Prostate gland (tissue), 2 donors: ENCODE measurements at places on chromosomes 3 and 15.

DNA sequence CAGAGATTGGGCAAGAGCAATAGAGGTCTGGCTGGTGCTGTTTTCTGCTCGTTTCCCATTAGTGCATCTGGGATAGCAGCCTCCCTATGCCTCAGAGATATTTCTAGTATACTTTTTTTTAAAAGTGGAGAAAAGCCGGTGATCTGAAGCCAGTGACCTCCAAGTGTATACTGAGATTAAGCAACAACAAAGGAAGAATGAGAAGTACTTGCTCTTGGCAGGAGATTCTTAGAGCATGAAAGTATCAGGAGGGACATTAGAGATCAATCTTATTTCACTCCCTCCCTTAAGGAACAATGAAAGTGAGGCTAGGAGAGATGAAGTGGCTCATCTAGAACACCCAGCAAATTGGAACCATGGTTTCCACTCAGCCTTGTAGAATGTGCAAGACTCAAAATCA is 423.3 kb downstream of the SOX2 start:
- no peak for DNase-seq

DNA sequence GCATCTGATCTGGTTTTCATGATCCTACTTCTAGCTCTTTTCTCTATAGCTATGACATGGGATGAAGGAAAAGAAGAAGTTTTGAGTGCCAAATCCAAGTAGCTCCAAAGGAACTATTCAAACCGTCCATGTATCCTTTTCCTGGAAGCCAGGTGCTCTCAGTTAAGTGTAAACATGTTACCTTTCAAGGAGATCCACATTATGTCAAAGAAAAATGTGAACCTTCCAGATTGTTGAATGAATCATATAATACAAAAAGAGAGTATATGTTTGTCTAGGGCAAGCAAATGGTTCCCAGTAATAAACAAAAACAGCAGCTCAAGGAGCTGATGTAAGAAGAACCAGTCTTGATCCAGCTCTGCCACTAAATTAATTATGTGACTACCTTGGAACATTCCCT is 534.9 kb downstream of the MAGI1 start:
- DNase-seq, result no peak

GRCh38 chr3:177037241-177037640 is 160.0 kb downstream of the TBL1XR1 start:
- DNase-seq, result no peak

- no peak for DNase-seq
Measured at GRCh38 chr15:28783466-28783865, 65.0 kb downstream of the GOLGA6L7 start.

GRCh38 chr3:166688665-166689064 is 691.4 kb downstream of the ZBBX start:
- no peak for DNase-seq

DNA sequence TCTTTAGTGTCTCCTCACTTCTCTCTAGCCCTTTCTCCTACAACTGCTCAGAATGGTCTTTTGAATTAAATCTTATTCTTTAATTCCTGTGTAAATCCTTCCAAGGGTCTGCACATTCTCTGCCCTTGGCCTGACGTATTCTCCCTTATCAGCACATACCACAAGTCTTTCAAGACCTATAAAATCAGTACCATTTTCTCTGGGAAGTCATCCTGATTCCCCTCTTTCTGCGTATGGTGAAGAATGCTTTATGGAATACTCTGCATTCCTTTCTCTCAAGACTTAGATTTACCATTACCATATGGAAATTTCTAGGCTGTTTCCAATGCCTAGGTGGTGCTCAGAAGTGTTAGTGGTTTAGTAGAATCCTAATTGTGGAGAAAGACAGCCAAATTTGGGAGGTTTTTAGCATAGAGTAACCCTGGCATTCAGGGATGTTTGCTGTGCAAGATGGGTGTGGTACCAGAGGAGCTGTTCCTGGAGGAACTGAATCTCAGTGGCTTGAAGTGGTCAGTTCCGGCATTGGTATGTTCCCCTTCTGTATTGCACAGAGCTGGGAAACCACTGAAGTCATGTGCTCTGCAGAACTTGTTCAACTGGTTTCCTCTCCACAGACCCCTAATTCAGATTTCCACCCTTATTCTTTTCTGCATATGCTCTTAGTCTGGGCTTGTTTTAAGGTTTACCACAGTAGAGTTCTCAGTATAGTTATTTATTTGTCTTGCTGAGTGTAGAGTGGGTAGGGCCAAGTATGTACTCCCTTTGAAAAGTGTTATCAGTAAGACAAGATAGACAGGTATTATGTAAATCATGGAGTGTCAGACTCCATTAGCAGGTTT is 24.5 kb downstream of the IQGAP1 start:
- DNase-seq, result peak; percentile 76

DNA sequence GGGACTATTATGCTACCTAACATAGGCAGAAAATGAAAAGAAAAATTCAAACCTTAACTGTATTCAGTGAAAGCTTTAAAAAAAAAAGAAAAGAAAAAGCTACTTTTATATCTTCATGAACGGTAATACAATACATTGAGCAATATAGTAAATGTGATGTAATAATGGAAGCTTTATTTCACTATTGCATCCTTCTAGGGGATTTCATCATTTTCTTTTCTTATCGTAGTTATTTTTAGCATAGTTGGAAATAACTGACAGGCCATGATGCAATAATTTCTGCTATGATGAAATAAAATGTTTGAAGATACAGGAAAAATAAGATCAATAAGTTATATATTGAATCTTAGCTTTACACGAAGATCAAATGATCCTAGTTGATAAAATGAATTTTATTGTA is 40.3 kb upstream of the ZCWPW2 start:
- DNase-seq, result no peak

DNA sequence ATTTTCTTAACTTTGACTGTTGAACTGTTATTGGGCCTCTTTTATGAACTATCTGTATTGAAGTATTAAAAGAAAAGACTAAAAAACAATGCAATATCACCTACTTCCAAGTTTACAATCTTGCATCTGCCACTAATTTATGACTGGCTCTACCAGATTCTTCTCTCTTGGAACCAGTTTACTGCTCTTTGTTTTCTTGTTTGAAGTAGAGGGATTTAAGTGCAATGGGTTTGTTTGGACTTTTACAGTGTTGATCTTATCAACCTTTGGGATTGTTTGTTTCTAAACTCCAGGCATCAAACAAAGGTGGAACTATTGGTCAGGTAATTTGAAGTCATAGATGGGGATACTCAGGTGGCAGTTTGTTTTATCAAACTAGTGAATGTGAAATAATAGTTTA is 43.0 kb upstream of the MEIS2 start:
- no peak for DNase-seq

- DNase-seq, result peak; percentile 79
Measured at GRCh38 chr3:72820415-72820814, 27.8 kb downstream of the SHQ1 start.

DNA sequence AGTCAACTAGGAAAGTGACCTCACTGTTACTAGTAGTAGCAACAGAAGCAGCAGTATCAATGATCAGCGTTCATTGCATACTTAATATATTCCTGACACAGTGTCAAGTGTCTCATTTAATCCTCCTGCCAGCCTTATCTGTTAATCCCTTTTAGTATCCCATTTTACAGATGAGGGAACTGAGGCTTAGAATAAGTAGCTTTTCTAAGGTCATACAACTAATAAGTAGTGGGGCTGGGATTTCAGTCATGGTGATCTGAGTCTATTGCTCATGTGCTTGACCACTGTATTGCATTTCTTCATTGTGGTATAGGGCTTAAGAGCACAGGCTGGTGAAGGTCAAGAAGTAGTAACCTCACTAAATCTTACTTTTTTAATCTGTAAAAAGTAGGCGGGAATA is 233.6 kb downstream of the PTPRG start:
- DNase-seq, result no peak

DNA sequence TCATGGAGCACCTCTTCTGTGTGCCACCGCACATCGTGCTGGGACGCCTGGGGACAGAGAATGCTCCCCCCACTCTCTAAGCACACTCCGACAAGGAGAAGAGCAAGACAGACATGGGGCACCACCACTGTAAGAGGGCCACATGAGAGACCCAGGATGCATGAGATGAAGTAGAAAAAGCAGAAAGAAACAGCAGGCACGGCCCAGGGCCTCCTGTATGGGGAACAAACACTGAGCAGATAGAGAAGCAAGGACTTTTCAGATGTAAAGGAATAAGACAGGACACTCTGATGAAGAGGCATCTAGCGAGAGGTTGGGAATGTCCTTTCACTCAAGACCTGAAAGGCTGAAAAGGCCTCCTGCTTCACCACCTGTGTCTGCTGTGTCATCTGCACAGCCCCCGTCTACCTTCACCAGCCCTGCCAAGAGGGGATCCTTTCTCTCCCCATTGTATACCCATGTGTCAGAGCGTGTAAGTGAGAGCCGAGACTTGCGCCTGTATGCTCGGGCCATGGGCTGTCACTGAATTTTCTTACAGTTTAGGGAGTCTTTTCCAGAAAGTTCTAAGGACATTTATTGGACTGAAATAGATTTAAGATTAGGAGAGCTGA is 125.6 kb downstream of the LRRK1 start:
- no peak for DNase-seq

GRCh38 chr3:110494093-110494490 is 577.5 kb upstream of the NECTIN3 start:
- DNase-seq, result no peak

- DNase-seq, result no peak
Measured at GRCh38 chr3:194225988-194226663, 90.2 kb downstream of the HES1 start.

DNA sequence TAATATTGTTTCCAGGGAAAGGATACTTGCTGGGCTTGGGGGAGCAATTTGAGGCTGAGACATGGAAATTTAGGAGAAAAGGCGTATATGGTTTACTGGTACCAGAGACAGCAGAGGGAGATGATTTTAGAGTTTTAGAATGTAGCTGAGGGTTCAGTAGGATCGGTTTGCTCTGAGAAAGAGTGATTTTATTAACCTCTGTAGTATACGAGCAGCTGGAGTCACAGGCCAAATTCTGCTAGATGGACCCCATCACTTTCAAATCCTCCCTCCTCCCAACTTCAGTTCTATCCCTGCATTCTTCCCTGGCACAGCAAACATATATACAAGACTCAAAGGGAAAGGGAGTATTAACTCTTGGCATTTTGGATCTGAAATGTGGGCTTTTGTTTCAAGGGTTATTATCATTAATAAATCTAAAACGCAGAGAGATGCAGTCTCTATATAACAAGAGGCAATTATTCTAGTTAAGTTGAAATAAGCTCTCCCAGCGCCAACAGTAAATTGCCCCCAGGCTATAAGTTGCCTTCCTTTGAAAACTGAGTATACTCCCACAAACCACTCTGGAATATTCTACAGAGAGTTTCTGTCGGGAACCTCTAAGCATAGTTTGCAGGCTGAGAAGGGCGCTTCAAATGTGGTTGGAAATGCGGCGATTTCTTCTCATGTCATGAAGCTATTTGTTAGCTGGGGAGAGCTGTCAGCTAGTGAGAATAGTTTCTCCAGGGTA is 5.4 kb downstream of the CRABP1 start:
- DNase-seq, result no peak

DNA sequence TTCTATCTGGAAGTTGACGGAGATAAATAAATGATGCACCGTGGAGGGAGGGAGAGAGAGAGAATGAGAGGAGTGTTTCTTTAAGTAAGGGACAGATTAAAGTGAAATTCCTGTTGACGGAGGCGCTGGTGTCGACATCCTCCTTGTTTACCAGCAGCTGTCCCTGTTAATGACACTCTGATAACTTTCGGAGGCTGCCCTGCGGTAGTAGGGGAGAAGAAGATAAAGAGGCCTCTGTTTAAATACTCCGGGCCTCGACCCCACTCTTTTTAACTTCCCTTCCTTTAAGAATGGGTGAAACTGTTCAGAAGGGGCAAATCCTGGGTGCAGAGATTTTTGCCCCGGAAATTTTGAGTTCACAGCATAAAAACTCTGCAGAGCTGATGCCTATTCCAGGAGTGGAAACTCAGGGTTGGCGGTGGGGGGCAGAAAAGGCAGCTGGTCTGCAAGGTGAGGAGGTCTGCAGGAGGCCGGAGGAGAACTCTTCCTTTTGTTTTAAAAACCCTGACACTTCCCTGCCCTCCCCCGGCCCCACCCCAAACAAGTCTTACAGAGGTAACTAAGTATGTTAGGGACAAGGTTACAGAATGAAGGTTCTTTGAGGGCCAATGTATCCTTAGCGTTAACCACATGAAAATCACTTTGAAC is 276.6 kb upstream of the NR2F2 start:
- DNase-seq, result peak; percentile 13

DNA sequence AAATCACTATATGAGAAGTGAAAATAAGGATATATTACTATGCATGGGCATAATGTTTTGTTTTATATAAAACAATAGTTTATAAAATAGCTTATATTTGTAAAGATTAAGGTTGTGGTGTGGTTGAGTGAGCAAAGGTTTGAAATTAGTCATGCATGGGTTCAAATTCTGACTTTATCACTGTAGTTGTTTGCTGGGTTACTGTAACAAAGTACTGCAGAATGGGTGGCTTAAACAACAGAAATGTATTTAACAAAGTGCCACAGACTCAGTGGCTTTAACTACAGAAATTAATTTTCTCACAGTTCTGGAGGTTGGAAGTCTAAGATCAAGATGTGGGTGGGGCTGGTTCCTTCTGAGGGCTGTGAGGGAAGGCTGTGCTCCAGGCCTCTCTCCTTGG is 184.8 kb upstream of the THRB start:
- DNase-seq, result no peak

DNA sequence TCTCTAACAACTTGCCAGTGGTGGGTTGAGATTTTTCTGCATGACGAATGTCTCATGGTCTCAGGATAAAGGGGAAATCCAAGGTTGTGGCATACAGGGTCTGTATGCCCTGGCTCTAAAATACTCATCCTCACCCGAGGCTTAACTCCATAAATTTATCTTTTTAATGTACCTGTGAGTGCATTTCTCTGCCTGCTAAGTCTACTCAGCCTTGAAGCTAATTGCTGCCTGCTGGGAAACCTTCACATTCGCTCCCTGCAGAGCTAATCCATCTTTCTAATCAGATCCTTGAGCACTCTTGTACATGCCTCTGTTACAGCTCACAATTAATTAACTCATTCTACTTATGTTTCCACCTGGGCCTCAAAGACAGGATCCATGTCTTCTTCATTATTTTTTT is 93.8 kb downstream of the CMSS1 start:
- no peak for DNase-seq

DNA sequence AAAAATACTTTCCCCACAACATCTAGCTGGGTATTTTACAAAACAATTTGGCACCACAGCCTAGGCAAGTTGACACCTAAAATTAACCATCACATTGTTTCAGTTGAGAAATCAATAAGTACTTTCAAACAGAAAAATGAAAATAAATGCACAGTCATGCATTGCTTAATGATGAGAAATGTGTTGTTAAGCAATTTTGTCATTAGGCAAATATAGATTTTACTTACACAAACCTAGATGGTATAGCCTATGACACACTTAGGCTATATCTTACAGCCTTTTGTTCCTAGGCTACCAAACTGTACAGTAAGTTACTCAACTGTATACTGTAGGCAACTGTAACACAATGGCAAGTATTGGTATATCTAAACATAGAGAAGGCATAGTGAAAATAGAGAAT is 608.6 kb upstream of the BCHE start:
- no peak for DNase-seq

- no peak for DNase-seq
Measured at GRCh38 chr3:24318677-24319287, 175.9 kb downstream of the THRB start.
